ENCODE measurements at places on chromosomes 6 and 20.

DNA sequence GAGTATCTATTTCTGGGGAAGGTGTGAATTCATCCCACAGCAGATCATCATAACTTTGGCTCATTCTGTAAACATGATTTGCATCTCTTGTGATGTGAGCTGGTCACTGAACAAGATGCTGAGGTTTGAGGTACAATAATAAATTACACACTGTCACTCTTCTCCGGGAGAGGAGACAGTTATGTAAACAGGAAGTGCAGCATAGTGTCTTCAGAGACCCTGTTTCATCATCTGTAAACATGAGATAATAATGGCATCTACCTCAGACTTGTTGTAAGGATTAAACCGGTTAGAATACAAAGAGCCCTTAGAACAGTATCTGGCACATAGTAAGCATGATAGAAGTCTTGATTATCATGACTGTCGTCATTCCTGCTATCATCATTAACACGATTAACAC is 125.2 kb downstream of the TBC1D7 start:
- H3K4me1 ChIP-seq = no peaks in the 10 kb centered on the region
- no peak overlapping the region for H3K4me3 ChIP-seq
- no peaks in the 10 kb centered on the region for H3K36me3 ChIP-seq
- no peak for DNase-seq
- no peaks in the 10 kb centered on the region for H3K27me3 ChIP-seq
- H3K27ac ChIP-seq = no peak overlapping the region

- H3K36me3 ChIP-seq = no peaks in the 10 kb centered on the region
- H3K4me1 ChIP-seq = peaks cover 3% of the 10 kb centered on the region
- no peak overlapping the region for H3K27ac ChIP-seq
- no peaks in the 10 kb centered on the region for H3K27me3 ChIP-seq
- no peak for DNase-seq
- no peak overlapping the region for H3K4me3 ChIP-seq
Measured at GRCh38 chr20:63053432-63054102, 46.8 kb upstream of the BHLHE23 start.

DNA sequence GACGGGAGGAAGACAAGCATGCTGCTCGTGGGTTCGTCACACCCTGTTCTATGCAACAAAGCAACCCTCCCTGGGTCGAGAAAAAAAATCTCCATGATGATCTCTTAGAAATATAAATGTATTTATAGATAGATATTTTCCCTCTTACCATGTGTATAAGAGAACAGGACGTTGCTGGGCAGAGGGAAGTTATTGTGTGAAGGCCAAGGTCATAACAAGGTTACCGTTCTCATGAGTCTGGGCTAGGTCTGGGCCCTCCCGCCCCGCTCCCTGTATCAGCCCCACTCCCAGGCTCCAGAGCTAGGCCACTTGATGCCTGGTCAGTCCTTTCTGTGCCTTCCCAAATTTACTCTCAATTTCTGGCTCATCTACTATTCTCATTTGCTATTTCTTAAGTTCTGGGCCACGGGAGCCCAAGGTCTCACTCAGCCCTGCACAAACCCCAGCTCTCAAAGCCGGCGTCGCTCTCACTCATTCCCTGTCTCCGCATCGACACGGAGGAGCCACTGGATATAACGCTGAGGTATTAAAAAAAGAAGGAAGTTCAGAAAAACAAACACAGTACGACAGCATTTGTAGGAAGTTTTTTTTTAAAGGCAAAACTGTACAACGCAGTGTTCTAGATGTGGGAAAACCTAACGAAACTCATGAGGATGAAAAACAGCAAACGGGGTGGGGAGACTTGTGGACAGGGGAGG is 96.8 kb downstream of the PSMG4 start:
- peaks cover 55% of the 10 kb centered on the region for H3K4me1 ChIP-seq
- H3K27ac ChIP-seq = peak overlapping the region; percentile 89
- DNase-seq = peak; percentile 52
- H3K4me3 ChIP-seq = peak overlapping the region; percentile 17
- H3K36me3 ChIP-seq = no peaks in the 10 kb centered on the region

DNA sequence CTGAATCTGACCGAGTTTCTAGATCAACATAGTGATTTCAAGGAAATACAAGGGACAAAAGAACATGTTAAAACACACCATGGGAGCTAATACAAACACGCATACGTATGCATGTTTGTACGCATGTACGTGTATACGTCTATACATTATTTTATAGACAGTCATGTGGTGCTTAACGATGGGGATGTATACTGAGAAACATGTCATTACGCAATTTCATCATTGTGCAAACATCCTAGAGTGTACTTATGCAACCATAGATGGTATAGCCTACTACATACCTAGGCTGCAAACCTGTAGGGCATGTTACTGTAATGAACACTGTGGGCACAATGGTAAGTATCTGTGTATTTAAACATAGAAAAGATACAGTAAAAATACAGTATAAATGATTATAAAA is 25.0 kb upstream of the NELFCD start:
- H3K4me3 ChIP-seq = no peak overlapping the region
- no peaks in the 10 kb centered on the region for H3K27me3 ChIP-seq
- DNase-seq = no peak
- no peak overlapping the region for H3K27ac ChIP-seq

DNA sequence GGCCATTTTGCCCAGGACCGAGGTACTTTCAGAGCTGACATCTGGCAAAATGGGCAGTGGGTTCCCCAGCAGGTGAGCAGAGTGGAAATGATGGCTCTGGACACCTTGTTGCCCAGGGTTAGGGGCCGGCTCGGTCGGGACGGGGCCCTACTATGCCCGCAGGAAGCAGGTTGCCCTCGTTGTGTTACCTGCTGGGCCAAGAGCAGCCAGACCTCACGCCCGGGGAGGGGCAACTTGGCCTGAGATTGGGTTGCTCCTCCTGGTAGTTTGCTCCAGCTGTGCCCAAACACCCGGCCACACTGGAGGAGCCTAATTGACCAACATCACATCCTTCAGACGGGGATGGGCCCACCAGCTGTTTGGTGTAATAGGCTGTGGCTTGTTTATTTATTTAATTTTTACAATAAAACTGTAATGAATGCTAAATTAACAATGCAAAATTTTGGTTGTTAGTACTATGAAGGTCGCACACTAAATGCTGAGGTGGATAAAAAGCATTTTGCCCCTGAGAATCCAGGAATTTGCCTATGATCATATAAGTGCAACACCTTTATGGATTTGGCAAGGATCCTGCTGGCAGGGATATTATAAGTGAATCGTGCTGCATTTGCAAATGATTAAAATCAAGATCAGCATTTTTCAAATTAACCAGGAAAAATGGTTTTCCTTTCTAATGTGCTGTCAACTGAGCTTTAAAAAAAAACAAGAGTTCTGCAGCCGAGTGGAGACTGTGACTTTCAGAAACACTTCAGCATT is 26.6 kb upstream of the PCMTD2 start:
- no peaks in the 10 kb centered on the region for H3K27me3 ChIP-seq
- H3K36me3 ChIP-seq = no peaks in the 10 kb centered on the region
- H3K27ac ChIP-seq = no peak overlapping the region
- peaks cover 7% of the 10 kb centered on the region for H3K4me1 ChIP-seq

GRCh38 chr20:63750807-63751470 is 11.4 kb downstream of the SLC2A4RG start:
- no peak for DNase-seq
- no peaks in the 10 kb centered on the region for H3K27me3 ChIP-seq
- peaks cover 9% of the 10 kb centered on the region for H3K4me1 ChIP-seq
- no peak overlapping the region for H3K4me3 ChIP-seq
- H3K36me3 ChIP-seq = peaks cover 5% of the 10 kb centered on the region

- DNase-seq = peak; percentile 19
- no peaks in the 10 kb centered on the region for H3K27me3 ChIP-seq
- peaks cover 22% of the 10 kb centered on the region for H3K36me3 ChIP-seq
- peaks cover 13% of the 10 kb centered on the region for H3K4me1 ChIP-seq
- H3K27ac ChIP-seq = peak overlapping the region; percentile 93
Measured at GRCh38 chr6:30743099-30744053, 889 bp upstream of the FLOT1 start.
